Fibroblast of upper back skin (primary cell): ENCODE measurements at places on chromosomes 3 and 15.

DNA sequence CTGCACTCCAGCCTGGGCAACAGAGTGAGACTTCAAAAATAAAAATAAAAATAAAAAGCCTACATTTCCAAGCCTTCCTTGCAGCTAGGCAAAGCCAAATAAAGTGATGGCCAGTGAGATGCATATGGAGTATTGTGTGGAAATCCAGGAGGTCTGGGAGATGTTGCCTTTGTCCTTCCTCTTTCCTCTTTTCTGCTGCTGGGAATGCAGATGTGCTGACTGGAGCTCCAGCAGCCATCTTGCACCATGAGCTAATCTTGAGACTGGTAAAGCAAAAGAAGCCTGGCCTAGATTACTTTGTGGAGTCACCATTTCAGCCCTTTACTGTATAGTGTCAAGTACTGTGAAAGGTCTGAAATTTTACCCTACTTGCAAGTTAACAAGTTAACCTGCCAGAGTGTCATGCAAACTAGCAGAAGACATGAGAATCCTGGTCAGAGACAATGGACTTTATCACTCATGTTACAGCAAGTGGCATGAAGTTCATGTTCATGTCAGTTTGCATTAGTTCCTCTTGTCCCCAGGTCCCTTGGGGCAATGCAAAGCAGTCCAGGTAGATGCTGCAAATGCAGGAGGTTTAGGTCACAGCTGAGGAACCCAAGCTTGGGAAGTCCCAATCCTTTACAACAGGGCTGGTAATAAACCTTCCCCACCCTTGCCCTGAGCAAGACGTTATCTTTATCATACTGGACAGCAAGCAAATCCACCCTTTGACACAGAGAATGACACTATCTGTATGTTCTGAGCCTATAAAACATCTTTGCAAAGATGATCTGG lies 103.1 kb downstream of the TLE3 start:
- DNase-seq: no peak

- DNase-seq: peak; percentile 85
These were observed 11.3 kb upstream of the C3orf52 start for GRCh38 chr3:112074616-112075497.

- no peak for DNase-seq
These were observed 103.0 kb upstream of the HES1 start for GRCh38 chr3:194032828-194033435.

GRCh38 chr15:36882487-36883131 lies 217.7 kb downstream of the MEIS2 start:
- no peak for DNase-seq

DNA sequence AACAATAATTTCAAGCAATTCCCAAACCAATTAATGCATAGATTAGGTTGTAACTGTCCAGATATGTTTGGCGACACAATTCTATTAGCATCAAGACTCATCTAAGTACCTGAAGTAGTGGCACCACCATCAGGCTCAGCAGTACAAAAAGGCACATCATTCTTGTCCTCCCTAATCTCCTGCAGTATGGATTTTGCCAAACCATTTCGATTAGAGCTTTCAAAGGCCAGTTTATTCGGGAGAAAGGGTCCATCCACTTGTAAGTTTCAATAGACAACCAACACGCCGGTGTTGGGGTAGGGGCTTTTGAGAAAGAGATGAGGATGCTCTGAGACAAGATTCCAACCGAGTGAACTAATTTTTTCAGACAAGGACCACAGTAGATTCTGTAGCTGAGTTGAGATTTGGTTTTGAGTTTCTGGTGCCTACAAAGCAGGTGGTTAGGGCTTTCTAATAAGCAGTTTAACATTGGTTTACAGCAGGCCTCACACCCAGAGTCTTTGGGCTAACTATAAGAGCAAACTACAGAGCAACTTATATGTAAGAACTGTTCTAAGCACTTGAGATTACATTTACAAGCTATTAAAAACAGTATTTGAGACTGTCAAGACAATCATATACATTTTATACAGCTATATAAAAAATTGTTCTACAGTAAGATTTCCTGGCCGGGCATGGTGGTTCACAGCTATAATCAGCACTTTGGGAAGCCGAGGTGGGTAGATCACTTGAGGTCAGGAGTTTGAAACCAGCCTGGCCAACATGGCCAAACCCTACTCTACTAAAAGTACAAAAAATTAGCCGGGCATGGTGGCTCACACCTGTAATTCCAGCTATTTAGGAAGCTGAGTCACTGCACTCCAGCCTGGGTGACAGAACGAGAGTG lies 4.5 kb downstream of the RPL22L1 start:
- DNase-seq: no peak

DNA sequence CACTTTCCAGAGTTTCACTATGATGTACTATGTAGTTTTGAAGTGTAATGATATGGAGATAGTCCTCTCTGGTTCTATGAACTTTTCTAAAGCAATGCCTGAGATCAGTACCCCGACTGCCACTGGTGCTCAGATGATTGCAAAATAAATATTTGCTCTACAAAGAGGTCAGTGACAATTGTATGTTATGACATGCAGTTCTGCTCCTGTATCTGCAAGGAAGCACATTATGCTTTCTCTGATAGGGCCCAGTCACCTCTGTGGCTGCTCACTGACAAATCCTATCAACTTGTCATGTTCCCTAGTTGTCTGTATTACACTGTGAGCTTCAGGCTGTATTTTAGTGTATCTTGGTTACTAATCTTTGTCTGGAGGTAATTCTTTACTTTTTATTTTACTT lies 362.6 kb downstream of the ROBO1 start:
- DNase-seq: no peak

DNA sequence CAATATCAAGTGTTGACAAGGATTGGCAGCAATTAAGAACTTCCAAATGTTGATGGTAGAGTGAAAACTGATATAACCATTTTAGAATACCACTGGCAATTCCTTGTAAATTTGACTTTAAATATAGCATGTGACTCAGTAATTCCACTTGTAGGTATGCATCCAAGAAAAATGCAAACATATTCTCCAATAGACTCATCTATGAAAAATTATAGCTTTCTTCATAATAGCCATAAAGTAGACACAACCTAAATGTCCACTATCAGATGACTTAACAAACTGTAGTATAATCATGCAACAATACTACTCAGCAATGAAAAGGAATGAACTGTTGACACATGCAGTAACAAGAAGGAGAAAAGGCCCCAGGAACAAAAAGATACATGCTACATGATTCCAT lies 988.1 kb downstream of the FHIT start:
- DNase-seq: peak; percentile 47

DNA sequence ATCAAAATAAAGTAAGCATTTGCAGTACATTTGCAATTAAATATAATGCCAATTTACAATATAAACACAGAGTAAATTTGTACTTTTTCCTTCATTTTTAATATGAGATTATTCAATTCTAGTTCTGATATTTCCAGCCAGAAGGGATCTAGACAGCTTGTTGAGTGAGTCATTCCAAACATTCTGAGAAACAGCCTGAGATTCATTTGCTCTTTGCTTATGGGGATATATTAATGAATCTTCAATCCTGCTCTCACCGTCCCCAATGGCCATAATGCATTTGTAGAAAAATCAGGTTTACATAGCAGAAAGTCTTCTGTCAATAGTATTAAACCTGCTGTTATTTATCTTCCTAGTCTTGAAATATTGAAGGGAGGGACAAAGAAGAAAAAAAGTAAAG lies 554.2 kb downstream of the TUSC7 start:
- DNase-seq: no peak

- DNase-seq: no peak
These were observed 146.1 kb upstream of the LPP start for GRCh38 chr3:188007897-188008296.

DNA sequence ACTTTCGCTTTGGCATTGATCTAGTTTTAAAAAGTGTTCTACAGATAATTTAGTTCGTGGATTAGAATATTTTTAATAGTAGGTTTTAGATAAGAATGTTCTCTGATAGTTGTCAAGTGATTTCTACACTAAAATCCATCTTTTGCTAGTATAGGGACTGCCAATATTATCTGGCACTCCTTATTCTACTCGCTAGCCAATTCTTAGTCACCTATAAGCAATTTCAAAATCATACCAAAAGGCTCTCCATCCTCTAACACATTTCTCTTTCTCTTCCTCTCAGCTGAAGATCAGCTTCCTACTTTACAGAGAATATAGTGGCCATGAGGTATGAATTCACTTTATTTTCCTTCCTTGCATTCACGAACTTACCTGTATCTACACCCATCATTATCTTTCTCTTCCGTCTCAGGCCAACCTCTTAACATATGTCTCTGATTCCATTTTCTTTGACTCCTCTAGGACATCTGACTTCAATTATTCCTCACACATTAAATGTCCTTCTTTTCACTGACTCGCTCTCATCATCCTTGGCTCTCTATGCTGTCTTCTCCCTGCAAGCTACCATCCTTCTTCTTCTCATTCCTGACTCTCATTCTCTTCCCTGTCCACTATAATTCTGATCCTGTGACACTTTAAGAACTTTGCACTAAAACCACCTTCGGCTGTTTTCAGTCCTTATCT lies 35.5 kb downstream of the C3orf80 start:
- DNase-seq: peak; percentile 23

DNA sequence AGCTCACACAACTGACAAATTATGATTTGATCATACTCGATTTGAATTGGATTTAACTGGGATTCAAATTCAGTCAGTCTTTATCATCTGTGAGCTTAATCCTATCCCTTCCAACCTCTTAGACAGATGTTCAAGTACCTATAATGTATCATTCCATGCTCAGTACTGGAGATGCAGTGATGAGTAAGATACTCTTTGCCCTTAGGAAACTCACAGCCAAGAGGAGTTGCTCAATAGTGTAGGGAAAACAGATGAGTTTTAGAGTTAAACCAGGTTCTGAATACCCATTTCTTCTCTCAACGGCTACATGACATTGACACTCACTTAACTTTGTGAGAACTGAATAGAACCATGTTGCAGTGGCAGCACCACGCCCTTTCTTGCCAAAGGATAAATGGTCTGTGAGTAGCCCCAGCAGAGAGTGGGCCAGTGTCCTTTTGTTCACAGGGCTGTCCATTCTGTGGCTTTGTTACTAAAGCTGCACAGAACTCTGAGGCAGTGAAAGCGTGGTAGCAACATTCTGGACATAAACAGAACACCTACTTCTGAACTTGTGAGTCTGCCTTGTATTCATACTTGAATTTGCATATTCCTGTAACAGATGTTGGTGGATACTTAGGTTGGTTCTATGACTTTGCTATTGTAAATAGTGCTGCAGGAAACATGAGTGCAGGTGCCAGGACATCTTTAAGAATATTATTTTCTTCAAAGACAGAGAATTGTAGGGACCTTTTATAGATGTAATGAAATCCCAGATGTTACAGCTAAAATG lies 91.6 kb downstream of the RASA2 start:
- peak; percentile 24 for DNase-seq

- peak; percentile 38 for DNase-seq
These were observed 225.5 kb upstream of the CHRM5 start for GRCh38 chr15:33742800-33743199.
